Ovary (tissue), 10 donors: ENCODE measurements at places on chromosomes 16 and 17. TPM values are rescaled to one million over a fixed set of nuclear protein-coding genes. Genes with fewer than 3 reads are reported as not detected.

Gene GNAO1
- total RNA-seq: 3.7 TPM

Gene AGRP
- total RNA-seq: not detected

Gene KRT25
- not detected for total RNA-seq

Gene OTOP2
- not detected for total RNA-seq

GRCh38 chr16:6576113-6576512, 756.5 kb upstream of the RBFOX1 start:
- DNase-seq: no peak

GRCh38 chr17:82978765-82979349, 100.6 kb upstream of the METRNL start:
- DNase-seq: no peak

GRCh38 chr16:1809281-1809801, 15.8 kb upstream of the IGFALS start:
- no peak for DNase-seq

DNA sequence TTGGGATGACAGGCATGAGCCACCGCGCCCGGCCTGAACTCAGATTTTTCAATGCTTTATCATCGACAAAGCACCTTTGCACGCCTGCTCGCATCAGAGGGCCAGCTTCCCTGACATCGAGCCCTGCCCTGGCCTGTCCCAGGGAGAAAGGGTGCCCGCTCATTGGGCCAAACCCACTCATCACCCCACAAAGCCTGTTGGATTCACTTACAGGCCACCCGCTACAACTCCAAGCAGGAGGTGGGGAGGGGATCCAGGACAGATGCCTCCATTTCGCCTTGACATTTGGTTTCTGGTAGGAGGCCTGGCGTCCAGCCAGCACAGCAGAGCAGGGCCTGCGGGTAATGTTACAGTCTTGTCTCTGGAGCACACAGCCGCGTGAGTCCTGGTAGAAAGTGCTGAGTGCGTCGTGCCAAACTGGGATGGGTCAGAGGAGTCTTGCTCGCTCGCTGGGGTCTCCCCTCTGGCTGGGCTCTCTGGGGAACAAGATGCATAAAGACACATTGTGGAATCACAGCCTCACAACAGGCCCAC, 19.8 kb downstream of the SMTNL2 start:
- peak; percentile 93 for DNase-seq

- no peak for DNase-seq
Measured at GRCh38 chr17:30395398-30396022, 16.8 kb downstream of the CPD start.

- DNase-seq: no peak
Measured at GRCh38 chr17:49834118-49834743, 13.6 kb downstream of the TAC4 start.

DNA sequence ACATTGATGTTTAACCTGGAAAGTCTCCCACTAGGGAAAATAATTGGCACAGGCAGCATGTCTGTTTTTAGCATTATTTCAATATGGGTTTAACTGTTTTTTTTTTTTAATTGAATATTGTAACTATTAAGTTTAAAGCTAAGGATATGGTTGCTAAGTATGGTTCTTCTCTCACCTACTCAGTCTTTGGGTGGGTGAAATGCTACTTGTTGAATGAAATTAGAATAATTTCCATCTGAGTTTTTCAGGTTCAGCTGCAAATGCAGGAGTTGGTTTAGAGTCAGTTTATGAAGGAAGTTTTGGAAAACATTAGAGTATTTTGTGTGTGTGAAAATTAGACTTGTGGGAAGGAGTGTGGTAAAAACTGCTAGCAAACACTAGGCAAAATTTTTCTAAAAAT, 93.5 kb downstream of the PRKCA start:
- no peak for DNase-seq

GRCh38 chr17:37373530-37374159, 2.1 kb upstream of the C17orf78 start:
- peak; percentile 56 for DNase-seq
